ENCODE measurements at places on chromosomes 4 and X.
A peak's percentile ranks its signal among the peaks of the same experiment; 100 is the strongest.

DNA sequence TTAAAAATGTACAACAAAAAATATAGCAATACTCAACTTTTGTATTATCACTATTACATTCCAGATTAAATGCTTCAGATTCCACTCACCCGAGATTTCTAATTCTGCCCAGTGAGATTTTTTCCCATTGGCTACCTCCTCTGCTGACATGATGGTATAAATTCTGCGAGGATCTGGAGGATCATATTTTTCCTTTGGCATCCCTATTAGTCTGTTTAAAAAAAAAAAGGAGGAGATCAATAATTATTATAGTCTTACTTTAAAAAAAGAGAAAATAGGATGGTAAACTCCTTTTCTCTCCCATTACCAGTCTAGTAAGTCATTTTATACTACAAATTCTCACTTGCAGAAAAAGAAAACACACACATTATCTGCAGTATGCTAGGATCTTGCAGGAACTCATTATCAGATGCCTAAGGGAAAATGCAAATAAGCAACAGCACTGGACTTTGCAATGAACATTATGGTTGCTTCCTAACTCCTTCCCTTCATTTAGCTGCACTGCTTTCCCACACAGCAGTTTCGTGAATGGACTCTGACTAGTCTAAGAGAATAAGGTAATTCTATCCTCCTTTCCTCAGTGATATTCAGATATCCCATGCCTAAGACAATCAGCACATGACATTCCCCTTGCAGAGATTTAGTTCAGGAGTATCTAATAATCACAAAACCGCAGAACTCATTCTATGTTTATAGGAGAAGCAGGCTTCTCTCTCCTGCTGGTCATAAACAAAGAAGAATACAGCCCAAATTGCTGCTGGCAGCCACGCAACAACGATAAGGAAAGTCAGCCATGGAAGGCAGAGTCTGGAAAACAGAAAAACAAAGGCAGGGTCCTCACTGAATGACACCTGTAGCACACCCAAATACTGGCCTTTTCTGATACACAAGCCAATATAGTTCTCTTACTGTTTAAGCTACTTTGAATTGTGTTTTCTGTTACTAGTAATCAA lies 42.7 kb downstream of the CNOT6L start:
- DNase-seq = peak; percentile 40

DNA sequence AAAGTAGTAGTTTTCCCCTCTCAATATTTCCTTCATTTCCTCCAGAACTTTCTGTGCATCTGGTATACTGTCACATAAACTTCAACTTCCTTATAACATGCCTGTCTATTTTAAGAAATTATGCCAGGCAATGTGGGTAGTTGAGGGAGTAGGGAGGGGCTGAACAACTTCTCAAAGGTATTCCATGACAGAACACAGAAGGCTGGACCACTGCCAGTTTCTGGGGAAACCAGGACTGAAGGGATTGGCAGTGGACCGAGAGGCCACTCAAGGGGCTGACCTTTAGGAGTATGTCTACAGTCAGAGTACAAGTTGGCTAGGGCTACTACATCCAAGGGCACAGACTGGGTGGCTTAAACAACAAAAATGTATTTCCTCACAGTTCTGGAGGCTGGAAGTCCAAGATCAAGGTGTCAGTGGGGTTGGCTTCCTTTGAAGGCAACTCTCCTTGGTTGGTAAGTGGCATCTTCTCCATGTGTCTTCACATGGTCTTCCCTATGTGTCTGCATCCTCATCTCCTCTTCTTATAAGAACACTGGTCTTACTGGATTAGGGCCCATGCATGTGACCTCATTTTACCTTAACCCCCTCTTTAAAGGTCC lies 6.9 kb downstream of the SH3RF1 start:
- DNase-seq = no peak

DNA sequence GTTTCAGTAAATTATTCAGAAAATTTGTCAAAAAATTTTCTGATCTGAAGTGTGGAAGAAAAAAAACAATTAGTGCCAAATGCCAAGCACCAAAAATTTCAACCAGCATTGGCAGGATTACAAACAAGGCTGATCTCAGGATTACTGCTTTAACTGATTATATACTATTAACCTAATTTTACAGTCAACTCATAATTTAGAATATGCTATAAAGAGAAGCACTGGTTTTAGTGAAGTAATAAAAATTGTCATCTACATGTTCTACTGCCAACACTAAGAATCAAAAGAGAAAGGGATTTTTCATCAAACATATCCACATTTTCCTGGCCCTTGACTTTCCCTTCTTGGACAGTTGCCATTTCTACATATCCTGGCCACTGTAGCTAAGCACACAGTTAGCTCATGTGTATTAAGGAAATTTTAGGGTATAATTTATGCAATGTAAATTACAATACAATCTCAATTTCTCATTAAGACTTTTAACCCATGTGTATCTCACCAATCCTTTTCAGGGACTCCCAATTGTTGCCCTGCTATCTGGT lies 33.8 kb downstream of the THOC2 start:
- DNase-seq = peak; percentile 7

DNA sequence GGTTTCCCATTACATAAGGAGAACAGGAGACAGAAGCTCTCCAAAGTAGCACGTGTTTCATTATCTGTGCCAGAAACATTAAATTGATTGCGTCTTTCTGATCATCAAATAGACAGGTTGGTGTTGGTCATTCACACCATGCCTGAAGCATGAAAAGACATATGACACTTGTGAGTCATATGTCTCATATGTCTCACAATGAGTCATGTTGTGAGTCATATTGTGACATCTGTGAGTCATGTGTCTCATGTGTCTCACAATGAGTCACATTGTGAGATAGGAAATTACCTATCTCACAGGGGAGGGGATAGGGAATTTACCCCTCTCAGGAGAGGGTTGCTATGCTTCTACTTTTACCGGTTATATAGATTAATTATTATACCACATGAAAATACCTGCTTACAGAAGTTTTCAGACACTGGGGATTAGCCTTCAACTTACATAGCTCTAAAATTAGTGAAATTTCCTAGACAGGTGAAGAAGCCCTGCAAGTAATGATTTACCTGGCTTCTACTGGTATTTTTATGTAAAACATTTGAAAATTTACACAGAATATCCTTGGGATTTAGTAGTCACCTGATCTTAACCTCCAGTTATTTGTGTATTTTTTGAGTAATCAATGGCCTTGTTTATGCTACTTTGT lies 80.8 kb downstream of the NPFFR2 start:
- DNase-seq = peak; percentile 46

DNA sequence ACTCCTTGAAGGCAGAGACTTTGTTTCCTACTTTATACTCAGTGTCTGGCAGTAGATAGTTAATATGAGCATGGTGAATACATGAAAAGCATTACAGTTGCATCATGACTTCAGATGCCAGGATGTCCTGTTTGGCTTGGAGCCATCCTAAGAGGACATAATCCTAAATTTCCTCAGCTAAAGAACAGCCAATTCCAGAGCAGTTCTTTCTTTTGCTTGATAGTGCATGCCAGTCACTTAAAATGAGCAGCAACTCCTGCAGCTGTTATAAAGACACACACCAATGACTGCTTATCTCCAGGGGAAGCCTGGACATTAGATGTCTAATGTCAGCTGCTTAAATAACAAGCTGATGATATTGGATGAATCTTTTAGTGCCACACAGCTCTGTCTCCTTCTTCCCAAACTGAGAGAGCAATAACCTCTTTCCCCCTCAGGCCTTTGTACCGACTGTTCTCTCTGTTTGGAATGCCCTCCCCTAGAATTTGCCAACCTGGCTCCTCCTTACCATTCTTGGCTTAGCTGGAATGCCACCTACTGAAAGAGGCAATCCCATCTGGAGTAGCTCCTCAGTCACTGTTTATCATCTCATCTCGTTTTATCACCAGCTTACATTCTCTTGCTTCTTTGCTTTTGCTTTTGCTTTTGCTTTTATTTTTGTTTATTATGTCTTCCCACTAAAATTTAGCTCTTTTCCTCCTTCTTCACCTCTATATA lies 100.8 kb upstream of the USP38 start:
- no peak for DNase-seq

GRCh38 chr4:127084666-127085065 lies 548.1 kb upstream of the INTU start:
- no peak for DNase-seq

DNA sequence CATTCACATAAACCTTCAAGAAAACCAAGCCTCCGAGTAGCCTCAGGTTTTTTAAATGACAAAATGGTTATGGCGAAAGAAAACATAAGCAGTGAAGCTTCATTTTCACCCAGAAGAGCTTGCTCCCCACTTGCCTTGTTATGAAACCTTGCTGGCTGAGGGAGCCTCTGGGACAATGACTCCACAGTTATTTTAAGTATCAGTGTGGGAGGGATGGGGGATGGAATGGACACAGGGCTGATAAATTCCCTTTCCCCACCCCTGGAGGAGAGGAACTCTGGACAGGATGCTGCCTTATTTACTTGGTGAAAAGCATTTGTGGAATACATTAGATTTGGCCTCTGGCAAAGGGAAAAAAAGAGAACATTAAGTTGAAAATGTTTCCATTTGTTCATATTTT lies 220.7 kb upstream of the CNKSR2 start:
- DNase-seq = no peak

GRCh38 chr4:143699331-143700045 lies 987 bp downstream of the FREM3 start:
- no peak for DNase-seq

- DNase-seq = no peak
Observed at GRCh38 chr4:25013756-25014661, 16.7 kb downstream of the LGI2 start.

DNA sequence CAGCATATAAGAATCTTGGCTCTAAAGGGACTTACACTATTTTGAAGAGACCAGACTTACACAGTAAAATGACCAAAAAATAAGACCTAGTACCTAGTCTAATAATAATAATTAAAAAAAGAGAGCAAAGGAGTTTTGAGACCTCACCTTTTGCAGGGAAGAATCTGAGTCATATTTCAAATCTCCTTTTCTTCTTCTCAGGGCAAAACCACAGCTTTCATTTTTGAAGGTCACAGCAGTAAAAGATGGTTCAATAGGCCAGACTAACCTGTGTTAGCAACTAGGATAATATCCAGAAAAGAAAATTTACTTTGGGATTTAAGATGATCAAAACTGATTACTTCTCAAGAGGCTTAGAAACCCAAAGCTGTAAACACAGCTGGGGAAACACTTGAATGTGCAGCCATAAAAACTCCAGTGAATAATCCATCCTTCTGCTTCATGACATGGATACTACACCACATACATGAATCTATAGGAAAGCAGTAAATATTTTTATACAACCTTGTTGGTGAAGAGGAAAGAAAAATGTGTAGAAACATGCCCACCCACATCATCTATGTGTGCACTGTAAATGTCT lies 25.9 kb upstream of the LNX1 start:
- no peak for DNase-seq

- no peak for DNase-seq
Observed at GRCh38 chrX:53084863-53085262, 2.7 kb downstream of the TSPYL2 start.

- peak; percentile 36 for DNase-seq
Observed at GRCh38 chr4:85929961-85930665, 429.7 kb downstream of the MAPK10 start.

DNA sequence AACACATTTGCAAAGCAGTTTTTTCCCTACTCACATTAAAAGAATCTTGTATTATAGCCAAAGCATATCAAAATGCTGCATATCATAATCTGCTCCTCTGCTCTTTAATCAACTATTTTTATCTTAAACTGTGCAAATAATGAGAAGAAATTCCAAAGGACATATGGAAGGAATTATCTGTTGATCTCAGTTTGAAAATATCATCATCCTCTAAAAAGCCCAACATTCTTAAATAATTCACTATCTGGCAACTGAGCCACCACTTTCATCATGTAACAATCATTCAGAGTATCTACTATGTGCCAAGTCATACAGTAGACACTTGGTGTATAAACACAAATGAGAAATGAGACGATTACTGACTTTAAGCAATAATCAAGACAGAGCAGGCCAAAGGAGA lies 63.0 kb downstream of the PRSS12 start:
- no peak for DNase-seq

- peak; percentile 40 for DNase-seq
Observed at GRCh38 chrX:118536687-118537461, 41.3 kb downstream of the DOCK11 start.

- DNase-seq = peak; percentile 89
Observed at GRCh38 chrX:8404471-8404870, 60.2 kb upstream of the VCX3B start.

DNA sequence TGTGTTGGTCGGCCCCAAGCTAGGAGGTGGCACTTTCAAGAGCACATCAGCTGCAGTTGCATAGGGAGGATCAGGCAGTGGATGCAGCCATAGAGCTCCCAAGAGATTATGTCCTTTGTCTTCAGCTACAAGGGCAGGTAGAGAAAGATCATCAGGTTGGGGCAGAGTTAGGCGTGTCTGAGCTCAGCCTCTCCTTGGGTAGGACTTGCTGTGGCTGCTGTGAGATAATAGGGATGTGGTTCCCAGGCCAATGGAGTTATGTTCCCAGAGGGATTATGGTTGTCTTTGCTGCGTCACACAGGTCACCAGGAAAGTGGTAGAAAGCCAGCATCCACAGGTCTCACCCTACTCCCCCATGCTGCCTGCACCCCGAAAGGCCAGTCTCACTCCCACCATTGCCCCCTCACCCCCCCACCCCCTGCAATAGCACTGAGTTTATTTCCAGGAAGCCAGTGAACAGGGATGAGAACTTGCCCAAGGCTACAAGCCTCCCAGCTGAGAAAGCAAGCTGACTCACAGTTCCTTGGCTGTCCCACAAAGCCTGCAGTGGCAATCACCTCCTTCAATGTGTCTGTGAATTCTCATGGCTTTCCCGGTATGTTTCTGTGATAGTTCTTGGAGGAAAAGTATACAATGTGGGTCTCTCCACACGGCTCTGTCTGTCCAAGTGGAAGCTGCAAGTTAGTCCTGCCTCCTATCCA lies 148.4 kb downstream of the STPG2 start:
- no peak for DNase-seq

GRCh38 chrX:56798866-56799758 lies 70.1 kb downstream of the NBDY start:
- DNase-seq = no peak

DNA sequence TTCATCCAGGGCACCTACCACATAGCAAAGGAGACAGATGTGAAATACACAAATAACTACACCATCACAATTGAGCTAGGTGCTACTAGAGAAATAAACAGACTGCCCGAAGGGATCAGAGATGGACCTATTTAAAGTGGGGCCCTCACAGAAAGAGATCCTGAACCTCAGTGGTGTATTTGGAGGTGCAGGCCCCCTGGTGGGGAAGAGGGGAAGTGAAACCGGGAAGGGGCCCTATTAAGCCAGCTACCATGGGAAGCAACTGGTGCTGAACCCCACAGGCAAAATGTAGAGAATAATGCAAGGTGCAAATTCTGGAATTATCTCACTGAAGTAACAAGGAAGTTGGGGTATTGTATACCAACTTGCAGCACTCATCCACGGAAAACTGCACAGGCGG lies 78.6 kb upstream of the FAM9A start:
- DNase-seq = no peak

DNA sequence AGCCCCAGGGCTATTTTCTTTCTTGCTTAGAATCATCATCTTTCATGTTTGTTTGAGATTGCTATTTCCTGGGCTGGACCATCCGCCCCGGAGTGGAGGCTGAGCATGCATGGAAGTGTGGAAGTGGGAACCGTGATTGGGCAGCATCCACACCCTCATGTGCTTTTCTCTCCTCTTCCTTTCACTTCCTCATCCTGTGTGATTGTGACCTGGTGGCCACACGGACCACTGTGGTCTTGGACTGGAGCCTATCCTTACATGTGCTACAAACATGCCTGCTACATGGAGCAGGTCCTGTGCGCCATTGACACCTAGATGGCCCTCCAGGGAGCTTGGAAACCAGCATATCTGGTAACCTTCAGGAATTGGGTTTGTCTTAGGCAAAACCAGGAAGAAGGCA lies 175.9 kb upstream of the LCORL start:
- no peak for DNase-seq

GRCh38 chr4:124711471-124712371 lies 811 bp downstream of the ANKRD50 start:
- peak; percentile 83 for DNase-seq

Data from astrocyte of the hippocampus (primary cell).